Right lung (tissue), 10 donors: ENCODE measurements at places on chromosomes 3 and 15. TPM values are rescaled to one million over a fixed set of nuclear protein-coding genes. Genes with fewer than 3 reads are reported as not detected.

DNA sequence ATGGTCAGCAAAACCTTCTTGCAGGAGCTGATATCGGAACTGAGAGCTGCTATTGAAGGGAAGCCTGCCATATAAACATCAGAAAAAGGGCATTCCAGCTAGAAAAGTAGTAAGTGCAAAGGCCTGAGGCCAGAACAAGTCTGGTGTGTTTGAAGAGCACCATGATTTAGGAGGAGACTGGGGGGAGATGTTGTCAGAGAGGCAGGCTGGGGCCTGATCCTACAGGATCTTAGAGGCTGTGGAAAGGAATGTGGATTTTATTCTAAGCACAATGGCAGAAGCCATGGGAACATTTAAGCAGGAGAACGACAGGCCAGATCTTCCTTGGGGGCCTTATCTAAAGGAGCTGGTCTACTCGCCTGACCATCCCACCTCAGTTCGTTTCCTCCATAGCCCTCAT lies 5.1 kb upstream of the MUC13 start:
- no peak for DNase-seq

DNA sequence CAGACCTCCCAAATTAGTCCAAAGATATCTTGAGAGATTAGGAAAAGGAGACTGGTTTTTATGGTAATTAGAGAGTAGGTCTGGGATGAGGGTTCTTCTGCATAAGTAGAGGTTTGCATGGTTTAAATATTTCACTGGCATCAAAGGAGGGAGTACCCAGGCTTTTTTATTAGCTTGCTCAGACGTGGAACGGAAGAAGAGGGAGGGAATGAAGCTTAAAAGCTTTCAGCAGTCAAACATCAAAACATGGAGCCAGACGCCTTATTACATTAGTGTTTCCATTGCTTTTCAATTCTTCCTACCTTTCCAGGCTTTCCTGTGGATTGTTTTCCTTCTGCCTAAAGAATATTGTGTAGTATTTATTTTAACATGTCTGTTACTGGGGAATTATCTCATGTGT lies 342.1 kb upstream of the SOX2 start:
- DNase-seq = no peak

- no peak for DNase-seq
Measured at GRCh38 chr3:51591231-51591630, 52.7 kb downstream of the RAD54L2 start.

- DNase-seq = no peak
Measured at GRCh38 chr15:71542836-71543235, 267.5 kb upstream of the NR2E3 start.

The SSR3 gene
- polyA plus RNA-seq = 104 TPM
